ENCODE measurements at places on chromosomes 4 and X. TPM values are rescaled to one million over a fixed set of nuclear protein-coding genes. Genes with fewer than 3 reads are reported as not detected.

Gene ALAS2
- 0.89 TPM for total RNA-seq

Gene PLAC8
- total RNA-seq = 115 TPM

GRCh38 chr4:20486433-20486832 lies 213.8 kb upstream of the PACRGL start:
- H3K4me3 ChIP-seq = no peak overlapping the region
- no peak for DNase-seq
- H3K4me1 ChIP-seq = no peaks in the 10 kb centered on the region
- no peak overlapping the region for H3K27ac ChIP-seq
- H3K36me3 ChIP-seq = no peaks in the 10 kb centered on the region

- H3K36me3 ChIP-seq = no peaks in the 10 kb centered on the region
- no peaks in the 10 kb centered on the region for H3K27me3 ChIP-seq
- H3K4me3 ChIP-seq = no peak overlapping the region
- no peaks in the 10 kb centered on the region for H3K4me1 ChIP-seq
Measured at GRCh38 chr4:111943796-111944203, 201.5 kb upstream of the FAM241A start.

DNA sequence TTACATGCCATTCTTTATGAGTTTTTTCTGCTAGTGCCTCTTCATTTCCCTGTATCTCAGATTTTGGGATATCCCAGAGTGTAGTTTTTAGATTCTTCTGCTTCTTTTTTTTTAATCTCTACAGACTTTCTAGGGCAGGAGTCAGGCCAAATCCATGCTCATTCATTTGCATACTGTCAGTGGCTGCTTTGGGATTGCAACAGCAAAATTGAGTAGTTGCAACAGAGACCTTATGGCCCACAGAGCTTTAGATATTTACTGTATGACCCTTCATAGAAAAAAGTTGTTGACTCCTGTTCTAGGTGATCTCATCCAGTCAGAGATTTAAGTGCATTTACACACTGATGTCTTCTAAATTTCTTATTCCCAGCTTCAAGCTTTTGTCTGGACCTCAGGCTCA lies 35.3 kb downstream of the ARFIP1 start:
- peaks cover 3% of the 10 kb centered on the region for H3K36me3 ChIP-seq
- no peak overlapping the region for H3K4me3 ChIP-seq
- peaks cover 17% of the 10 kb centered on the region for H3K4me1 ChIP-seq
- no peaks in the 10 kb centered on the region for H3K27me3 ChIP-seq

DNA sequence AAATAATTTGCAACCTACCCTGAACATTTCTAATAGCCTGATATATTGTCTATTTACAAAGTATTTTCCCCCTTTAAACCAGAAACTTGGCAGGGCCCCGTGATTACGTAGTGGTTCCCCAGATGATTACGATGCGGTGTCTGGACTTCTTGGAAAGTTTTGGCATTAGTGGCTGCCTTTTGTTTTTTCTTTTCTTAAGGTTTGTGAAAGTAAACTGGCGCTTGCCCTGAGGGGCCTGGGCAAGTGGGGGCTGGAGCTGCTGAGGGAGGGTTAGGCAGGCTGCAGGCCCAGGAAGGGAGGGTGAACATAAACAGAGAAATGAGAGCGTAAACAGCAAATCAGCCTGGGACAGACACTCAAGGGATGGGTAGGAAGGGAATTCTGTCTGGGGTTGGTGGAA lies 123.6 kb upstream of the MSX1 start:
- H3K4me3 ChIP-seq = no peak overlapping the region
- H3K36me3 ChIP-seq = no peaks in the 10 kb centered on the region
- H3K27me3 ChIP-seq = no peaks in the 10 kb centered on the region
- H3K4me1 ChIP-seq = no peaks in the 10 kb centered on the region
- no peak overlapping the region for H3K27ac ChIP-seq

Gene IL1RAPL1
- total RNA-seq = not detected

DNA sequence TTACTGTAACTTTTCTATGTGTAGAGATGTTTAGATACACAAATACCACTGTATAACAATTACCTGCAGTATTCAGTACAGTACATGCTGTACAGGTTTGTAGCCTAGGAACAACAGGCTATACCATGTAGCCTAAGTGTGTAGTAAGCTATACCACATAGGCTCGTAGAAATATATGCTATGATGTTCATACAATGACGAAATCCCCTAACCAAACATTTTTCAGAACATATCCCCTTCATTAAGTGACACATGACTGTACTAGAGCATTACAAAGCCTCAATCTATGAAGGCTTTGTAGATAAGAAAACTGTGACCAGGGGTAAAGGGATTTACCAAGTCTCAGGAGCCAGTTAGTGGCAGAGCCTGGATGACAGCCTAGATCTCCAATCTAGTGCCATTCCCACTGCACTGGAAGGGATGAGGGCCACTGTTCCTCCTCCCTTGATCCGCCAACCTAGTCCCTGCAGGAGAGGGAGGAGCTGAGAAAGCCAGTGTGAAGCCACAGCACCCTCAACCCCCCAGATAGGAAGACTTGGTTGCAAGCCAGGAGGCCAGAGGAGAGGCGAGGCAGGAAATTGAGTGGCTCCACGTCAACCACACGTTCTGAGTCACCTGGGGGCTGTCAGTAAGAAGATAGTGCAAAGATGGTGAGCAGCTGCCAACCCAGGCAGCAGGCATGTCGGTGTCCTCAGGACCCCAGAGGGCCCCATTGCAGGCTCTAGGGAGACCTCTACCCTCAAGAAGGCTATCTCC lies 227.7 kb downstream of the BCOR start:
- DNase-seq = no peak
- H3K4me1 ChIP-seq = no peaks in the 10 kb centered on the region
- H3K36me3 ChIP-seq = no peaks in the 10 kb centered on the region
- H3K27ac ChIP-seq = no peak overlapping the region
- no peak overlapping the region for H3K4me3 ChIP-seq
- no peaks in the 10 kb centered on the region for H3K27me3 ChIP-seq

Gene FABP2
- total RNA-seq = not detected

DNA sequence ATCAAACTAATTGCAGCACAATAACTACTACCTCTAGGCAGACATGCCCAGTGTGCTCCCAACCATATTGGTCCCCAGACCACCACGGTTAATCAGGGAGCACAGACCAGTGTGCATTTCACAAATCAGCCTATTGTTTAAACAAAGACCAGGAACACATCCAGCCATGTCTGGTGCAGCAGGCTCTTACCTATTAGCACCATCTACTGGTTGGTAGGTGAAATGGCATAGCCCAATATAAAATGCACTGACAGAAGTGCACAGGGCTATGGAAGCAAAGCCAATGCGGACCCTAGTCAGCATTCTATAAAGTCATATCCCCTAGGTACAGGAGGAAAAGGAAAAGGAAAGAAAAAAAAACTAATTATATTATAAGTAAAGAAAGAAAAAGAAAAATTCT lies 15.5 kb upstream of the CYLC1 start:
- DNase-seq = no peak
- no peaks in the 10 kb centered on the region for H3K4me1 ChIP-seq
- H3K36me3 ChIP-seq = no peaks in the 10 kb centered on the region
- H3K27ac ChIP-seq = no peak overlapping the region
- no peaks in the 10 kb centered on the region for H3K27me3 ChIP-seq
- H3K4me3 ChIP-seq = no peak overlapping the region
